ENCODE measurements at places on chromosomes 16 and 17.

DNA sequence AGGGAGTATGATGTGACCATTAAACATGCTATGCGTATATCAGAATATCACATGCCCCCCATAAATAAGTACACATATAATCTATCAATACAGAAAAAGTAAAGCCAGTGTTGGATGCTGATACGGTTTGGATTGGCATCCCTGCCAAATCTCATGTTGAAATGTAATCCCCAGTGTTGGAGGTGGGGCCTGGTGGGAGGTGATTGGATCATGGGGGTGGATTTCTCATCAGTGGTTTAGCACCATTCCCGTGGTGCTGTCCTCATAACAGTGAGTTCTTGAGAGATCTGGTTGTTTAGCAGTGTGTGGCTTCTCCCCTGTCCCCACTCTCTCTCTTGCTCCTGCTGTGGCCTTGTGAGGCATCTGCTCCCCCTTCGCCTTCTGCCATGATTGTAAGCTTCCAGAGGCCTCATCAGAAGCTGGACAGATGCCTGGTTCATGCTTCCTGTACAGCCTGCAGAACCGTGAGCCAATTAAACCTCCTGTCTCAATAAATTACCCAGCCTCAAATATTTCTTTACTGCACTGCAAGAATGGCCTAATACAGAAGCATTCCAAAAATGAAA is 88.9 kb downstream of the AATF start:
- DNase-seq: no peak

DNA sequence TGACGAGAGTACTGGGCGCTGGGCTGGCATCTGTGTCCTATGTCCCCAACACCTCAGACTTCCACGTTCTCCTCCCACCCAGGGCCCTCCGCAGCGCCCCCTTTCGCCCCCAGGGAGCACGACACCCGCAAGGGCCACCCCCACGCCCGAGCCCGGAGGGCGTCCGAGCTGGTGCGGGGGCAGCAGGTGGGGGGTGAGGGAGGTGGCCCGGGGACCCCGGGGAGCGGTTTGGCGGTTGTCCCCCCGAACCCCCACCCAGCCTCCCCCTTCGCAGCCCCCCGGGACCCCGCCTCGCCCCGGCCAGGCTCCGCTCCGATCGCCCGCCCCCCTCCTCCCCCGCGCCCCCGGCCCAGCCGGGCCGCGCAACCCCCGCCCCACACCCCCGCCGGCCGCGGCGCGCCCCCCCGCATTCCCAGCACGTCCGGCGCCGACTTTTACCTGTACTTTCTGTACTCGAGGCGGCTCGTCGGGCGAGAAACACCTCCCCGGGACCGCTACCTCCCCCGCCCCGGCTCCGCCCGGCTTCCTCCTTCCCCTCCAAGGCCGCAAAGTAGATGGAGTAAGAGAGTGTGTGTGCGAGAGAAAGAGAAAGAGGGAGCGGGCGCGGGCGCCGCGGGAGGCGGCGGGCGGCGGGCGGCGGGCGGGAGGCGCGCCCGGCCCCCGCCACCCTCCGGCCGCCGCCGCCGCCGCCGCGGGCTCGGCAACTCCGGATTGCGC is 901 bp downstream of the CDYL2 start:
- DNase-seq: no peak

- no peak for DNase-seq
Observed at GRCh38 chr17:76452127-76452659, 759 bp downstream of the UBE2O start.

- DNase-seq: no peak
Observed at GRCh38 chr16:58906981-58907715, 173.0 kb upstream of the GOT2 start.

- no peak for DNase-seq
Observed at GRCh38 chr17:53032861-53033271, 789.9 kb upstream of the KIF2B start.

DNA sequence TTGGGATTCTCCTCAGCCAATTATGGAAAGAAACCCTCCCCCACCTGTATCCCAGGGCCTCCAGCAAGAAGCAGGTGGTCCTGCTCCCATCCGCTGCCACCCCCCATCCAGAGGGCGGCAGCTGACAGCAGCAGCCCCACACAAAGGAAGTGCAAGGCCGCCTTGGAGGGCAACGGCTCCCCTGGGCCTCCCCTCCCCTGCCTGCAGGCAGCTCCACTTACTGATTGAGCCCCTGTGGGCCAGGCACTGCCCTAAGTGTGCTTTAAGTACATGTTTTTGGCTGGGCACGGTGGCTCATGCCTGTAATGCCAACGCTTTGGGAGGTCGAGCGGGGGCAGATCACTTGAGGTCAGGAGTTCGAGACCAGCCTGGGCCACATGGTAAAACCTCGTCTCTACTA is 257.6 kb downstream of the PARN start:
- no peak for DNase-seq

DNA sequence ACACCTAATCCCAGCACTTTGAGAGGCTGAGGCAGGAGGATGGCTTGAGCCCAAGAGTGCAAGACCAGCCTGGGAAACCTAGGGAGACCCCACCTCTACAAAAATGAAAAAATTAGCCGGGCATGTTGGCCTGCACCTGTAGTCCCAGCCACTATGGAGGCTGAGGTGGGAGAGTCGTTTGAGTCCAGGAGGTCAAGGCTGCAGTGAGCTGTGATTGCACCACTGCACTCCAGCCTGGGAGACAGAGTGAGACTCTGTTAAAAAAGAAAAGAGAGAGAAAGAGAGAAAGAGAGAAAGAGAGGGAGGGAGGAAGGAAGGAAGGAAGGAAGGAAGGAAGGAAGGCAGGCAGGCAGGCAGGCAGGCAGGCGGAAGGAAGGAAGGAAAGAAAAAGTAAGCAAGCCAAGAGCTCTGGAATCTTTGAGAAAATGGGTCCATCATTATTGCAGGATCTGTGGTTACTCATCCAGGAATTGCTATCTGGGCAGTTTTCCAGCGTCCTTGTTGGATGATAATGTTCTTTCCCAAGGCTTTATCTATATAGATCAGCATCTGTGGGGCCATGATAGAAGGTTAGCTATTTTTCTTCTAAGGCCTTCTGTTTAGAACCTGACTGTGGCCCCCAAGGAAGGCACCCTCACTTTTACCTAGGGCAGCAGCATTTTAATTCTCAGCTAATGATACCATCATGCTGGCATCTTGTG is 533.2 kb upstream of the CDH5 start:
- no peak for DNase-seq

DNA sequence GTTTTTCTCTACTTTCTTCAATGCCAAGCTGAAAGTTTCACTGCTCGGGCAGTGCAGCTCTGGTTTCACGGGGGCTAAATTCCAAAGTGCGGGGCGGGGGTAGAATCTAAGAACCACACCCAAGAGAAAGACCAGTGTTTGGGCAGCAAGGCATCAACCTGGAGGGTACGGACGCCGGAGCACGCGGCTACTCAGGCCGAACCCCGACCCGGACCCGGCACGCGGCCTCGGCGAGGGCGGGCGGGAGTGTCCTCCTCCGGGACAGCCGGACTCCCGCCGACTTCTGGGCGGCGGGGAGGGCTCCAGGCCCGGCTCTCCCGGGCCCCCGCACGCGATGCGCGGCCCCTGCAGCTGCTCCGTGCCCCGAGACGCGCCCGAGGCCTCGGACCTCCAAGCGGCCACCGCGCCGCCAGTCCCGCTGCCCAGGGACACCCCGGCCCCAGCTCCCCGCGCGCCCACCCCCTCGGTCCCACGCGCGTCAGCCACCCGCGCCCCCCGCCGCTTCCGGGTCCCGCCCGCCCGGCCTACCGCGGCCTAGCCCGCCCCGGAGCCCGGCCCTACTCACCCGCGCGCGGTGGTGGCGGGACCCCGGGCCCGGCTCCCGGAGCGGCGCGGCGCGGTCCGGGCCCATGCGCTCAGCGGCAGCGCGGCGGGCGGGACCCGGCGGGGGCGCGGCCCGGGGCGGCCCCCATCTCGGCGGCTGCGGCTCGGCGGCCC is 561 bp downstream of the AXIN1 start:
- no peak for DNase-seq

DNA sequence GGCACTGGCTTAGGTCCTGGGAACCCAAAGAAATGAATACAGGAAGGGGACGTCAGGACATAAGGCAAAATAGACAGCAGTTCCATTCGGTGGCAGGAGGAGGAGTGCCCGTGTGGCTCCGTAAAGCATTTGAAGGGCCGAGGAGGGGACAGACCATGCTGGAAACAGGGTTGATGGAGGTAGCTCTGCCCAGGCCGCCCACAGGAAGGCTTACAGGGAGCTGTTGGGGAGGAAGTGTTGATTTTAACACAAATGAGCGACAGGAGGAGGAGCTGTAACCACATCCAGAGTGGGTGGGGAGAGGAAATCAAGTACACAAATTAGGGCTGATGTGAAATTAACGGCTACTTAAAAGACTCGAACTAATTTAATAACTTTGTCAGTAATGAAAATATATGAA is 54.6 kb downstream of the RBFOX3 start:
- DNase-seq: no peak

DNA sequence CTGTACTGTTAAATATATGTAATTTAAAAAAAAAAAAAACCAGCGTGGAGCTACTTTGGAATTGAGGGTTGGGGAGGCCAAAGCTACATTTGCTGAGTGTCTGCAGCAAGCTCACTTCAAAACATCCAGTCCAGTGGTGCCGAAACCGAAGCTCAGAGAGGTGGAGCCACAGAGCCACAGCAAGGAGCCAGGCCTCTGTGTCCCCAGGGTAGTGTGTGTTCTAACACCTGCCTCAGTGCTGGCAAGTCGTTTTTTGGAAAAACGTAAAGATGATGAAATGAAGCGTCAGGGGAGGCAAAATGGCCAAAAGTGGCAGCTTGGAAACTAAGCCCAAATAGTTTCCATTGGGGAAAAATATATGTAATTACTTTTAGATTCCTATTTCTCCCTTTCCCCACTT is 36.1 kb upstream of the MRC2 start:
- no peak for DNase-seq

DNA sequence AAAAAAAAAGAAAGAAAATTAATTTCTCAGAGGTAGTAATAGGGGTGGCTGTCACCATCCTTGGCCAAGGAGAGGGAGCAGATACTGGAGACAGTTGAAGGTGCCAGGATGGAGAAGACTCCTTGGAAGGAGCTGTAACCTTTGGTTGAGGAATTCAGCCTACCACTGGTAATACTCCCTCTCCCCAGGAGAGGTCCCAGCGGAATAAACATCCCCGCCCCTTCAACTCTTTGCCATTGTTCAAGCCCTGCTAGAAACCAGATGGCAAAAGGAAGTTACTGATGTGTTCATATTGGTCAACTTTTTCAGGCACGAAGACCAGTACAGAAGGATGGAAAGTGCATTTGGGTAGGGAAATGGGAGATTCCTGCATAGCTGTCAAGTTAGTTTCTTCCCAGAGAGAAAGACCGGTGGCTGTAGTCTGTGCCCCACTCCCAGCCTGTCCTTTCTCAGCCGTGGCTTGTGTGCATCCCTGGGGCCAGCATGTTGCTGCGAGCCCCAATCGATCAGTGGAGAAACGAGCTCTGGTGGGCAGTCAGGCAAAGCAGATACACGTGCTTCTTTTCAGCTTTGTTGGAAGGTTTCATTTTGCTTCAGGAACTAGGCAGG is 612.1 kb downstream of the MAF start:
- DNase-seq: no peak

DNA sequence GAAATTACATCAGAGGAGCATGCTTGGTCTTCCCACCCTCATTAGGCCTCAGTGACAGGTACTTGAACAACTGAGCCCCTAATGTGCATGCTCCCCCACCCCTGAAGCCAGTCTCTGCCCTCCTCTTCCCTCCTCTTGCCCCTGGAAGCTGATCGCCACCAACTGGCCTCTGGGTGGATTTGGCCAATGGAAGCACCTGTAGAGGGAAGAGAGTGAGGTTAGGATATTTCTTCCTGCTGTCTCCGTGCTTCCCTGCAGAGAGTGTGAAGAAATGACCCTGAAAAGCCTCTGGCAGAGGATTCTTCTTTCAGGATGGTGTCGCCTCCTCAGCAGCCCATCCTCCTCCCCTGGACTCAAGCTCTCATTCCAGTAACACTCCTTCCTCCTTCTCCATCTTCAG is 5.9 kb upstream of the CBLN1 start:
- DNase-seq: no peak

GRCh38 chr17:51901242-51901641 is 257.3 kb downstream of the CA10 start:
- DNase-seq: no peak

DNA sequence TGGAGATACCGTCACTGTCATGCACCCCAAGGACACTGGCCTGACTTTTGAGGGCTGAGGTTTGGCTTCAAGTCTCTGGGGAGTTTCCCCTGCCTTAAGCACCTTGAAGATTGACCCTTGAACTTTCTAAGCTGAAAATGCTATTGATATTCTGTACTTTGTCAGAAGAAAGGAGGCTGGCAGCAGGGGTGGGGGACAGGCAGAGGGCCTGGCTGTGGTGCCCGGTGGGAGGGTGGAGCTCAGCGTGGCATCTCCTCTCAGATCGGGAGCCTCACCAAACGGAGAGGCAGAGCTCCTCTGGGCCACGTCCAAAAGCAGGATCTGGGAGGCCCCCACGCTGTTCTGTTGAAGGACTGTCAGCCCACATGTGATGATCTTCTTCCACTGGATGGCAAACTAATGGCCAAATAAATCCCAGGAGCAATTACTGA is 305.2 kb upstream of the IRX3 start:
- no peak for DNase-seq

- no peak for DNase-seq
Observed at GRCh38 chr17:56262803-56263202, 109.5 kb downstream of the ANKFN1 start.

- DNase-seq: no peak
Observed at GRCh38 chr17:36506249-36506826, 19.9 kb downstream of the ZNHIT3 start.

DNA sequence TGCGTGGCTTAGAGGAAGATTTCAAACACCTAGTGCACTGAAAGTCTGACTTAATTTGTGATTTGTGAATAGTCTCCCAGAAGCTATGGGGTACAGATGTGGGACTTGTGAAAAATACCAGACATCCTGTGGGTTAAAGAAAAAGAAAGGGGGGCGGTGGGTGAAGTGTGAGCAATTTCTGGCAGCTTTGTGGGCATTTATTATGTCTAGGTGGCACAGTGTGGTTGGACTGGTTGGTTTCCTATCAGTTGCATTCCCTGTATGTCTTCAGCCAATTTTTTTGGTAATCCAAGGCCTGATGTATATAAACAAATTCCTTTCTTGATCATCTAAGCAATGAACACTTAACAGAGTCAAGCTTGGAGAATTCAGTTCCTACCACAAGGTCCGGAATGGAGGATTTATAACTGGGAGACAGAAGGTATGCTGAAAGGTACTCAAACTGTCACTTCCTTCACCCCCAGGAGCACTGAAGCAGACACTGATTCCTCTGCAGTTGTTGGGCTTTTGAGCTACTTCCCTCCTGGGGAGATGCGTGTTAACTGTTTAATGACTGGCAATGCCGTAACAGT is 211.6 kb downstream of the WWOX start:
- no peak for DNase-seq

- DNase-seq: no peak
Observed at GRCh38 chr16:31199430-31200041, 3.0 kb downstream of the PYCARD start.

Data from stimulated activated CD8-positive, alpha-beta memory T cell treated with anti-CD3 and anti-CD28 coated beads, Interleukin-12 subunit alpha, Interleukin-12 subunit beta, amount 100 ng/mL, for 1 hour (primary cell).